ENCODE measurements at places on chromosomes 4 and X.

- no peak for DNase-seq
These were observed 19.6 kb downstream of the TMEM31 start for GRCh38 chrX:103730147-103730795.

DNA sequence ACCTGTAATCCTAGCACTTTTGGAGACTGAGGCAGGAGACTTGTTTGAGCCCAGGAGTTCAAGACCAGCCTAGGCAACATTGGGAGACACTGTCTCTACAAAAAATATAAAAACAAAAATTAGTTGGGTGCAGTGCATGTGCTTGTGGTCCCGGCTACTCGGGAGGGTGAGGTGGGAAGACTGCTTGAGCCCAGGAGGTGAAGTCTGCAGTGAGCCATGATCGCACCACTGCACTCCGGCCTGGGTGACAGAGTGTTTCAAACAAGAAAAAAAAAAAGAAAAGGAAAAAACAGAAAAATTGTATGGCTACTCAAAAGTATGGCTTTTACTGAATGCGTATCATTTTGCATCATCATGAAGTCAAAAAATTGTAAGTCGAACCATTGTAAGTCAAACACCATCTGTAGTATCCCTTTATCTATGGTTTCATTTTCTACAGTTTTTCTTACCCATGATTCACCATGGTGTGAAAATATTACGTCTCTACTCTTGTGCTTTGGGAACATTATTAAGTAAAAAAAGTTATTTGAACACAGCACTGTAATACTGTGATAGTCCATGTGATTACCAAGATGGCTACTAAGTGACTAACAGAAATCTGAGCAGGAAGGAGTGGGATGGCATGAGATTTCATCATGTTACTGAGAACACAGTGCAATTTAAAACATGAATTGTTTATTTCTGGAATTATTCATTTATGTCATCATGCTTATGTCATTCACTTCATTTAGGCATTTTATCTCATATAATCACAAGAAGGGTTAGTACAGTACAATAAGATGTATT is 26.5 kb upstream of the MANBA start:
- DNase-seq, result no peak

- DNase-seq, result no peak
These were observed 263.1 kb downstream of the PTTG2 start for GRCh38 chr4:38223306-38223705.

- no peak for DNase-seq
These were observed 44.5 kb downstream of the SLC2A9 start for GRCh38 chr4:9976781-9977180.

GRCh38 chr4:138494931-138495330 is 252.8 kb upstream of the SLC7A11 start:
- DNase-seq, result peak; percentile 24

DNA sequence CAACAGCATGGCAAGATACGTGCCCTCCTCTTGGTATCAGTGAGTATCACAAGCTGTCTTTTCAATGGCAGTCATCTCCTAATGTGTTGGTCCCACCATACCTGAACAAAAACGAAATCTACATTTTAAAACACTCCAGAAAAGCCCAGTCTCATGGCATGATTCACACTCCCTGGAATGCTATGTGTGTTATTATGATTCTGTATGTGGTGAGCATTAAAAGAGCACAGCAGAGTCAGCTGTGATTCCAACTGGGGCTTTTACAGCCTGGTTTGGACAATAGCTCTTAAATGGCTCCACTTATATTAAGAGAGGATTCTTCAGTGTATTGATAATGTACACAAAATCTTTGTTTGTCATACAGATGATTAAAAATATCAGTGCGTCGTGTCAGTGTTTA is 274.1 kb upstream of the GK2 start:
- no peak for DNase-seq

- no peak for DNase-seq
These were observed 311 bp downstream of the RNF113A start for GRCh38 chrX:119871245-119871598.

- no peak for DNase-seq
These were observed 235.3 kb upstream of the SFRP2 start for GRCh38 chr4:154024097-154024694.

DNA sequence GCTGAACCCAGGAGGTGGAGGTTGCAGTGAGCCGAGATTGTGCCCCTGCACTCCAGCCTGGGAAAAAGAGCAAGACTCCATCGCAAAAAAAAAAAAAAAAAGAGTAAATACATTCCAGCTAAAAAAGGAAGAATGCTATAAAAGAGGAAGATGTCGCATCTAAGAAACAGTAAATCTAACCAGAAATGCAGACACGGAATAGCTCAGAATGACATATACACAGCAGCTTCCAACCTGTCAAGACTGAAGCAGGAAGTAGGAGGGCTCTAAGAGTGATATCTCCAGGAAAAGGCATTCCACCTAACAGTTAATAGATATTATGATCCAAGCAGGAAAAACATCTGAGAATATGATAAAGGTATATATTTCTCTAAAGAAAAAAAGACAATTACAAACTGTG is 16.0 kb downstream of the CLOCK start:
- no peak for DNase-seq

DNA sequence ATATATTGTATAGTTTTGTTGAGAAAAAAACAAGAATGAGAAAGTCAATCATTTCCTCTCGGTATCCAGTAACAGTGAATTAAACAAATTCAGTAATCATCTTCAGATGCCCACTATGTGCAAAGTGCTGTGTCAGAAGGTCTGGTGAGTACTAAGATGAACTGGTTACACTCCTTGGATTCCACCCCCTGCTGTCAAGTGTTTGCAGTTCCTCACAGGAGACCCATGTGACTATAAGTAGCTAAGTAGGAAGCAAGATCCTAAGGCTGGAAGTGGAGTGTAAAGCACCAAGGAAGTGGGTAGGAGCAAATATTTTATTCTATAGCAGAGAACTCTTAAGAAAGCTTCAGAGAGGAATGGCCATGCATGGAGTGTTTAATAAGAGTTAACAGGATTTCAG is 73.6 kb downstream of the SNX25 start:
- DNase-seq, result no peak

DNA sequence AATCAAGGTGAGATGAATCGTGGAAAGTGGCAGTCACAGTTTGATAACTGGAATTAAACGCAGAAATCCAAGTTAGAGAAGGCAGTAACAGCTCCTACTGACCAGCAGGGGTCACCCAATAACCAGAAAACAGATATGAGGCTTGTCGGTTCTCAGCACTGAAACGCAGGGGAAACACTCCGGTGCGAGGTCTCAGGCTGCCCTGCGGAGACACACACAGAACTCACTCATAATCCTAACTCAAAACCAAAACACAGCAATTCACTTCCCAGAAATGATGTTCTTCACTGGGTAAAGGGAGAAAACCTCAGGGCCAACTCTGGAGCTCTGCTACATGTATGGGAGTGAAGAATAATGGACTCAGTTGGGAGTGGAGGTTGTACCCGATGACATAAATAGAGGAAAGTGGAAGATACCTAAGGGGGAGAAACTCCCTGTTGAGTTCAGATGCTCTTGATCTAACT is 384.4 kb downstream of the RAPGEF2 start:
- no peak for DNase-seq
